ENCODE measurements at places on chromosomes 1 and 21. TPM values are rescaled to one million over a fixed set of nuclear protein-coding genes. Genes with fewer than 3 reads are reported as not detected.
A peak's percentile ranks its signal among the peaks of the same experiment; 100 is the strongest.

DNA sequence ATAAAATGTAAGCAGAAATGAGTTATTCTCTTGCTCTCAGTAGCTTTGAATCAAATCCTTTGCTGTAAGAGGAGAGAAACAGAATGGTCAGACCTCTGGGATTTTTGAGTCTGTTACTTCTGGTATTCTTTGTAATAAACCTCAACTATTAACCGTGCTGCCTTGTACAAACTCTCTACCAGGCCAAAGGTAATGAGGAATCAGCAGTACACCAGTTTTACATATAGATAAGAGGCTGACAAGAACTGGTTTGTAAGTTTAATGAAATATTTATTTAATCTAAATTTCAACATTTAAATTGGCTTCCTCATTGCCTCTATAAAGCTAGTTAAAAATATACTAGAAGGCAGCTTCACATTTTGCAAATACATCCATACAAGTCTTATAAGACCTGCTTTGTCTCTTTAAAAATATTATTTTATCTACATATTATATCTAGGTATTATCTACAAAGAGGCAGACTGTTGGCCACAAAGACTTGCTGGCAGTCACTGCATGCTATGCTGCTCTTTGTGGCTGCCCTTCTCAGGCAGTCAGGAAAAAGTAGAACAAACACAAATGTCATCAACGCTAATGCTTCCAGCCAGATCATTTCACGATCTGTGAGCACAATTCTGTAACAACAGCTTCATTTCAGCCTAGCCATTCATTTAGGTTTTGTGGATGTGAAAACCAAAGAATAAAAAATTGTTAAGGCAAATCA is 173.0 kb downstream of the GABPA start:
- H3K4me3 ChIP-seq = no peak overlapping the region
- no peaks in the 10 kb centered on the region for H3K4me1 ChIP-seq
- peaks cover 15% of the 10 kb centered on the region for H3K36me3 ChIP-seq
- H3K27me3 ChIP-seq = no peaks in the 10 kb centered on the region
- no peak for DNase-seq
- no peak overlapping the region for H3K27ac ChIP-seq

DNA sequence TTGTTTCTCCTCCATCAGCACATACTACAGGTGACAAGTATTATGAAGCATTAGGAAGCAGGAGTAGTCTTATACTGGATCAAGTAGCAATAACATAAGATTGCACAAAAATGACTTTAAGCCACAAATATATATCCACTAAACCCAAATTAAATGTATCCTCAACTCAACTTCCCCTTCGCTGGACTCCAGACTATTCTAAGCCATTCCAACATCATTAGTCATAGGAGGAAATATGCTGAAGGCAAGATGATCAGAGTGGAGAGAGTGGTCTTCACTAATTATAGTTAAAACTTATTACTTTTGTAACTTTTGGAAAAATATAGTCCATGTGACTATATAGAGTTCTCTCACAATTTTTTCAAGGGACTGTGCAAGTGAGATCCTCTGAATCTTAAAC is 390.7 kb upstream of the ZP4 start:
- H3K27ac ChIP-seq = no peak overlapping the region
- DNase-seq = no peak
- no peaks in the 10 kb centered on the region for H3K4me1 ChIP-seq
- H3K27me3 ChIP-seq = no peaks in the 10 kb centered on the region
- H3K36me3 ChIP-seq = no peaks in the 10 kb centered on the region

NTMT2 gene
- total RNA-seq = not detected

DNA sequence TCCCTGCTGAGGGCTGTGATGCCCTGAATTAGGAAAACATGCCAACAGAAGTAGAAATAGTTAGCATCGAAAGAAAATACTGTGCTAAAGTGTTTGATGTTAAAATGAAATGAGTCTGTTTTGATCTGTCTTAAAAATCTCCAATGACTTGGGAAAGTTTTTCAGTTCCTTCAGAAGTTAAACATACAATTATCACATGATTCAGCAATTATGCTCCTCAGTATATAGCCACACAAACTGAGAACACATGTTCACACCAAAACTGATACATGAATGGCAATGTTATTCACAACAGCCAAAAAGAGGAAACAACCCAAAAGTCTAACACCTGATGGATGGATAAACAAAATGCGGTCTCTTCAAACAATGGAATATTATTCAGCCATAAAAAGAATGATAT is 130.6 kb downstream of the PTPN14 start:
- H3K27ac ChIP-seq = no peak overlapping the region
- H3K36me3 ChIP-seq = no peaks in the 10 kb centered on the region
- DNase-seq = no peak
- peaks cover 18% of the 10 kb centered on the region for H3K4me1 ChIP-seq
- H3K27me3 ChIP-seq = no peaks in the 10 kb centered on the region
- no peak overlapping the region for H3K4me3 ChIP-seq

- H3K27ac ChIP-seq = no peak overlapping the region
- H3K4me1 ChIP-seq = peaks cover 8% of the 10 kb centered on the region
- H3K4me3 ChIP-seq = no peak overlapping the region
- DNase-seq = no peak
- H3K36me3 ChIP-seq = no peaks in the 10 kb centered on the region
- H3K27me3 ChIP-seq = no peaks in the 10 kb centered on the region
Measured at GRCh38 chr1:173406783-173407230, 70.3 kb upstream of the PRDX6 start.

GRCh38 chr1:173365341-173365740 is 111.8 kb upstream of the PRDX6 start:
- H3K4me1 ChIP-seq = no peaks in the 10 kb centered on the region
- no peak for DNase-seq
- no peaks in the 10 kb centered on the region for H3K36me3 ChIP-seq

TTLL10 gene
- not detected for total RNA-seq

GRCh38 chr21:29194847-29195246 is 64.4 kb downstream of the MAP3K7CL start:
- peaks cover 7% of the 10 kb centered on the region for H3K4me1 ChIP-seq
- H3K36me3 ChIP-seq = no peaks in the 10 kb centered on the region
- H3K27ac ChIP-seq = 0 out of 2 replicates have a peak overlapping the region, but pooled peaks have one; percentile 20
- H3K27me3 ChIP-seq = no peaks in the 10 kb centered on the region
- peak; percentile 39 for DNase-seq

DNA sequence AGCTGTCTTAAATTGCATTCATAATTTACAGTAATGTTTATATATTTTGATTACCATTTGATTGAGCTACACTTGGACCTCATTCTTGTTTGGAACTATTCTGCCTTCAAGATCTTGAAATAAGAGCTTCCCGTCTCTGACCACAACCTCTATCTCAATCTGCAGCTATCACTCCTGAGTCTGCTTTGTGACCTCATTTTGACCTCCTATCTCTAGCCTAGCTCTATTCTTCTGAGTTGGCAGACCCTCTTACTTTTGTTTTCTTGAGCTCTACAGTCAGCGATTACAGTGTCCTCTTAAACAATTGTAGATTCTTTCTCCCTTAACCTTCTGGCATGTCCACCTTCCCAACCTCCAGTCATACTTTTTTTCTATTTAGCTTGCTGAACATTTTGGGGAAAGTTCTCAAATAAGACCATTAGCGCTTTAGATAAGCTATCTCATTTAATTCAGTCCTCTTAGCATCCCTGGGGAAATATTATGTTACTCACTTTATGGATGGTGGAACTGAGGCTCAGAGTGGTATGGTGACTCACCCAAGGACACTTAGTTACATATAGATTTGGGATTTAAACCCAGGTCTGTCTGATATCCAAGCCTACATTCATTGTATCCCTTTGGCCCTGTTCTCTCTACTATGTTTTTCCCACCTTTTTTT is 19.1 kb downstream of the RPAP2 start:
- H3K4me3 ChIP-seq = no peak overlapping the region
- DNase-seq = no peak
- H3K4me1 ChIP-seq = no peaks in the 10 kb centered on the region
- no peaks in the 10 kb centered on the region for H3K27me3 ChIP-seq

- peaks cover 3% of the 10 kb centered on the region for H3K36me3 ChIP-seq
- H3K27ac ChIP-seq = no peak overlapping the region
- DNase-seq = no peak
- H3K4me1 ChIP-seq = peaks cover 5% of the 10 kb centered on the region
- no peaks in the 10 kb centered on the region for H3K27me3 ChIP-seq
Measured at GRCh38 chr1:178871551-178872320, 859 bp upstream of the ANGPTL1 start.
